ENCODE measurements at places on chromosomes 5 and 9.

DNA sequence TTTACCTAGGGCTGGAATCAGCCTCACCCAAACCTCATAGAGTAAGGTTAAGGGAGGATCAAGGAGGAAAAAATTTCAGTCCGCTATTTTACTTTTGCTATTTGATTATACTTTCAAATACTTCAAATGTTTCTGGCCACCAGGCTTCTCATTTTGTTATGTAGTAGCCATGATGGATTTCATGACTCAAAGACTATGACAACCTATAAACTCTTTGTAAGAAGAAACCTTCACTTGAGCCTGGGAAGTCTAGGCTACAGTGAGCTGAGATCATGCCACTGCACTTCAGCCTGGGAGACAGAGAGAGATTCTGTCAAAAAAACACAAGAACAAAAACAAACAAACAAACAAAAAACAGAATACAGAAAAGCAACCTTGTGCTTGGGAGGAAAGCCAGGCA lies 293.6 kb upstream of the TNC start:
- no peak for DNase-seq

DNA sequence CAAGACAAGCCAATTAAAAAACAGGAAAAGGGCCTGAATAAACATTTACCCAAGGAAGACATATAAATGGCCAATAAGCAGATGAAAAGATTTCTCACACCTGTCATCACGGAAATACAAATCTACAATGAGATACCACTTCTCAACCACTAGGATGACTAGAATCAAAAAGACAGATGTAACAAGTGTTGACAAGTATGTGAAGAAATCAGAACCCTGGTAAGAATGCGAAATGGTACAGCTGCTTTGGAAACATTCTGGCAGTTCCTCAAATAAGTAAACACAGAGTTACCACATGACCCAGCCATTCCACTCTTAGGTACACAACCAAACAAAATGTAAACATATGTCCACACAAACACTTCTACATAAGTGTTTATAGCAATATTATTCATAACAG lies 32.5 kb downstream of the LEAP2 start:
- DNase-seq = no peak

GRCh38 chr5:91072881-91073280 lies 310.2 kb downstream of the ARRDC3 start:
- no peak for DNase-seq

DNA sequence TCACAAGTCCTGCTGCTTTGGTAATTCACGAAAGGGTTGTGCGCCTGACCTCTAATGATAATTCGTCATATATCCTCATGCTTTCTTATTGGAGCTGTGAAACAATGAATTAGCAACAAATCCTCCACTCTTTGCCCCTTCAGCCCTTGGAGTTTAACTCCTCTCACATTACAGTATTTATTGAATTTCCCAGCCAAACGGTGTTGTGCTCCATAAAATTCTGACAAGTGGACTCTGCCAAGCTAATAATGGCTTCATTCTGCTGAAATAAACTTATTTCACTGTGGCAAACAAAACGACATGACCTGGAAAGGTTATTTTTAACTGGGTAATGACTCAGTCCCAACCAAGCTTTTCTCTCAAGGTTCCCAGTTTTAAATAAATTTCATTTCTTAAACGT lies 984.4 kb upstream of the DMAC1 start:
- no peak for DNase-seq
